ENCODE measurements at places on chromosomes 16 and 17. TPM values are rescaled to one million over a fixed set of nuclear protein-coding genes. Genes with fewer than 3 reads are reported as not detected.

Gene ZFP3
- total RNA-seq = 0.54 TPM

Gene CA5A
- total RNA-seq = not detected

GRCh38 chr16:56932721-56933619 is 1.0 kb downstream of the HERPUD1 start:
- peaks cover 8% of the 10 kb centered on the region for H3K4me1 ChIP-seq
- peak; percentile 69 for DNase-seq
- H3K36me3 ChIP-seq = peaks cover 18% of the 10 kb centered on the region

- H3K4me3 ChIP-seq = no peak overlapping the region
- peak overlapping the region; percentile 99 for H3K27ac ChIP-seq
- H3K36me3 ChIP-seq = no peaks in the 10 kb centered on the region
- DNase-seq = peak; percentile 73
Observed at GRCh38 chr16:86354641-86355513, 155.4 kb upstream of the FOXF1 start.

DNA sequence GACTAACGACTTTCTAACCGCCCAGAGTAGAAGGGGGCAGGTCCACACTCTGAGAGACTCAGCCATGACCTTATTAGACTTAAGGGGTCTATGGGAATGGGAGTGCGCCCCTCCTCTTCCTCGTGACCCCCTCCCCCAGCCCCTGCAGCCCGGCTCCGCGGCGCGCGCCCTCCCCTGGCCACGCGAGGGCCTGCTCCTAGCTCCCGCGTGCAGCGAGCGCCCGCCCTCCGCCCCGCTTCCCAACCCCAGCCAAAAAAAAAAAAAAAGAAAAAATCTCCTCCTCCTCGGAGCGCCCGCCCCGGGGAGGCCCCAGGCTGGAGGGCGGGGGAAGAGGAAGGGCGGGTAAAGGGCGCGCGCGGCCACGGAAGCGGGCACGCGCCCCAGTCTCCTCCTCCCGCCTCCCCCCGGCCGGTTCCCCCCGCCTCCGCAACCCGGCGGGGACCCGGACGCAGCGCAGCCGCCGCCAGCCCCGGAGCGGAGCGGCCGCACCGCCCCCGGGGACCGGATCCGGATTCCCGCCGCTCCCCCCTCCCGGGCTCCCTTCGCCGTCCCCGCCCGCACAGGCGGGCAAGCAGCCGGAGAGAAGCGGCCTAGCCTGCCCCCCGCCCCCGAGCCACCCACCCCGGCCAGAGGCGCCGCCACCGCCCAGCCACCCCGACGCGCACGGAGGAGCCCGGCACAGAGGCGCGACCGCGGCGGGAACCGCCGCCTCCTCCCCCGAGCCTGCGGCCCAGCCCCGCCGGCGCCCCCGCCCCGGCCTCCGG is 949 bp downstream of the UBTF start:
- DNase-seq = peak; percentile 83
- peak overlapping the region; percentile 92 for H3K27ac ChIP-seq
- no peaks in the 10 kb centered on the region for H3K27me3 ChIP-seq
- peaks cover 34% of the 10 kb centered on the region for H3K36me3 ChIP-seq

- DNase-seq = peak; percentile 74
- no peaks in the 10 kb centered on the region for H3K27me3 ChIP-seq
- peak overlapping the region; percentile 98 for H3K27ac ChIP-seq
- H3K4me1 ChIP-seq = peaks cover 73% of the 10 kb centered on the region
Observed at GRCh38 chr16:75252946-75253911, 1.8 kb upstream of the BCAR1 start.

GRCh38 chr17:48012654-48013053 is 24.9 kb downstream of the COPZ2 start:
- H3K4me3 ChIP-seq = no peak overlapping the region
- H3K27me3 ChIP-seq = peaks cover 13% of the 10 kb centered on the region

Gene MRM1
- 2.2 TPM for total RNA-seq

Data from IMR-90 (cell line).